ENCODE measurements at places on chromosomes 1 and 21.
A peak's percentile ranks its signal among the peaks of the same experiment; 100 is the strongest.

GRCh38 chr1:15727021-15727420 lies 9.0 kb upstream of the SLC25A34 start:
- DNase-seq = no peak

DNA sequence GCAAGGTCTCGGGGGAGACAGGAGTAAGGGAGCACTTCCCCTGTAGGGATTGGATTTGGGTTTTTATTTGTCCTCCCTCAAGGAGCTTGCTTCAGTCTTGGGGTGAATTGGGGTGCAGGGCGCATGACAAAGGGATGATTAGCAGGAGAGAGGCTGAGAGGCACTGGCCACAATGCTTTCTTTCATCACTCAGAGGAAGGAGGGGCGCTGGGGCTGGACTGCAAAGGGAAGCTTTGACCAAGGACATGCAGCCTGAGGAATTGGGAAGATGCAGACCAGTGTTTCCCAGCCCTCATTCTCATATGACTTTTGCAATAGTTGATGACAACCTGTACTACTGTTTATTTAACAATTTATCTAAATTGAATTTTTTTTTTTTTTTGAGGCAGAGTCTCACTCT lies 34.1 kb upstream of the PDPN start:
- no peak for DNase-seq

DNA sequence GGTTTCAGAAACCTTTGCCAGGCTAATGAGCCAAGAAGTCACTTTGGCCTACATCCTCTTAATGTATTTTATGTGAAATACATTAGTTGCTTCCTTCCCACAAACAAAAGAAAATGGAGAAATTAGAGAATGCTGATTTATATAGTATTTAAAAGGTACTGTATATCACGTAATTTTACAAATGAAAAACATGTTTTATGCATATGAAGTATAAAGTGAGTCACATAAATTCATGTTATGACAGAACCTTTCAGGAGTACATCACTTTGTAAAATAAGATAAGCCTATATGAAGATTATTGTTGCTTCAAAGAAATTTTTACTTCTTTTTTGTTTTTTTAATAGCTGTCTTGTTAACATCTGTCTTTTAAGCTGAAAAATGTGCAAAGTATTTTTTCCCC lies 4.6 kb downstream of the DR1 start:
- no peak for DNase-seq

DNA sequence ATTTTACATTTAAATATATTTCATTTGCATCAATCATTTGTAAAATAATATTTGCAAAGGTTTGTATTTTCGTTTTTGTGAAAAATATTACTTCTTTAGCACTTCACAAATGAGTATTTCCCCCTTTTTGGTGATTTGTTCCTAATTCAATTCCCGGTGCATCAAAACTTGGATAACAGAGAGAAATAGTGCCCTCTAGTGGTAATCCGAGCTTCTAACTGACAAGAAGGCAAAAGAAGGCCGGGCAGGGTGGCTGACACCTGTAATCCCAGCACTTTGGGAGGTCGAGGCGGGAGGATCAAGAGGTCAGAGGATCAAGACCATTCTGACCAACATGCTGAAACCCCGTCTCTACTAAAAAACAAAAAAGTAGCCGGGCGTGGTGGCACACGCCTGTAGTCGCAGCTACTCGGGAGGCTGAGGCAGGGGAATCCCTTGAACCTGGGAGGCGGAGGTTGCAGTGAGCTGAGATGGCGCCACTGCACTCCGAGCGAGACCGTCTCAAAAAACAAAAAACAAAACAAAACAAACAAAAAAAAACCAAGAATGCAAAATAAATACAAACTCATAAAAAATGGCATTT lies 137.7 kb downstream of the COL11A1 start:
- DNase-seq = peak; percentile 91

- DNase-seq = no peak
These were observed 201.1 kb downstream of the OMA1 start for GRCh38 chr1:58345215-58346035.

DNA sequence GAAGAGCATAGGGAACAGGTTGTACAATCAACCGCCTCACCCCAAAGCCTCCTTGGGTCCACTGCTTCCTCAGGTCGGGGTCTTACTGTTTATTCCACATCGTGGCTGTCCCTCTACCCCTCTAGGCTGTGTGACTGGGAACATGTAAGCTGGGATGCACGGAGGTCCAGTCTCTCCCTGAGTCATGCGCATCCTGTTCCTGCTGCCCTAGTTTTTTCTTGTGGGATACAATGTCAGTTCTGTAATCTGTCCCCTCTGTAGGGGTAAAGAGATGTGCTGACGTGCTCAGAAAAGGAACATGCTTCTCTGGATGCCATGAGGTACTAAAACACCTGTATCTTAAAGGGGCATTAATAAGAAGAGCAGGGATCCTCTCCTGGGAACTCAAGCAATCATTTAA lies 66.2 kb downstream of the SLC45A1 start:
- DNase-seq = no peak

GRCh38 chr1:14648896-14649855 lies 50.7 kb downstream of the KAZN start:
- DNase-seq = no peak

DNA sequence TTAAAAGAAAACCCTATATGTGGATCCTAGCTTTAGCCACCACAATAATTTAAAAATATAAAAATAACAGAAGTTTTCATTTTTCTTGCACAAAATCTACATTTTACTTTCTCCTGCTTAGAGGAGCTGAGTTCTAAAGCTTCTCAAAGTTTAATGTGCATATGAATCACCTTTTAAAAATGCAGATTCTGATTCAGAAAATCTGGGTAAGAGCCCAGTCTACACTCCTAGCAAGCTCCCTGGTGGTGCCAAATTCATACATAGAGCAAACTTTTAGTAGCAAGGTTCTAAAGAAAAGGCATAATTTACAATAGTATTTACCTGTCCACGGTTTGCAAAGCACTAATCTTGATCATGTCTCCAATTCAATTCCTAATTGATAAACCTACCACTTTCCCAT lies 19.3 kb downstream of the RSBN1 start:
- no peak for DNase-seq

DNA sequence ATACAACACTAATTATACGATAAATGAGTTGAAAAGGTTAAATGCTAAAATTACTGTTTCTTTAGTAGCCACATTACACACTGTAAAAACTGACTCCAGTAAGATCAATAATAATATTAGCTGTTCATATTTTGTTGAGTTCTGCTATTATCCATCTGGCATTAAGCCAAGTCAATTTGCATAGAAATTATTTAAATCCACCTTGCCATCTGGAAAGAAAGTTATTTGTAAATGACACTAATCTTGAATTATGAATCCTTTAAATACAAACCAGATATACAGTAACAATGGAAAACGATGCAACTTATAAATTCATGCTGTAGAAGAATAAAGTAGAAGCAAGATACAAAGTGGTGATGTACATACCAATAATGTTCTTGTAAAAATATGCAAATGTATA lies 81.4 kb upstream of the BCL10 start:
- no peak for DNase-seq

DNA sequence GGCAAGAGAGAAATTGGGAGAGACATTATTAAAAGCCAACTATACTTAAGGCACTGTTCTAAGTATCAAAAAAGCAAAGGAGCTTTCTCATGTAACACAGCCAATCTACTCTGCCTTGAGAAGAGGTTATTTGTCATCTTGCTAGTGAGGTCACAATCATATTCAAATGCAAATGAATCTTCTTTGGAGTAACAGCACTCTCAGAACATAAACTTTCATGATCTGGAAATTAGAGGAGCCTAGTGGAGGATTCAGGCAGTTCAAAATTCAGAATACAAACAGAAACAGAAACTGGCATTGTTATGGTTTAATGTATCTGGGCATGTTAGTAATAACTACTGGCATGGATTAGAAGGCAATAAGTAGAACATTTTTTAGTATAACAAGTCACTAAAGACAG lies 57.4 kb downstream of the ARID4B start:
- DNase-seq = no peak

DNA sequence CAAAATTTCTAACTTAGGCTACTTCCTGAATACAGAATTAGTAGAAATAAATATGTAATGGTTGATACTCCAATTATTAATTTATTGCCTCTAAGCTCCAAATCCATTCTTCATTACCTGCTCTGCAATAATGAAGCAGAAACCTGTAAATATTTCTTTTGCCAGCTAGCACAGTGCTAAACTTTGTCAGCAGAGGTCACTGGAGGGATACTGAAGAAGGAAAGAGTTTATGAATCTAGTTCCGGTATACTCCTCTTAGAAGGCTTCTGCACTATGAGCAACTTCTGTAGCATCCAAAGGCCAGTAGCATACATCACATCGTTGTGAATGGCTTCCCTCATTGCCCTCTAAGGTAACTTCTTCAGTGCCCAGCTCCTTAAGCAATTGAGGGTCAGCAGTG lies 81.0 kb upstream of the LHX8 start:
- DNase-seq = peak; percentile 24

GRCh38 chr21:39314143-39315027 lies 953 bp upstream of the BRWD1 start:
- DNase-seq = peak; percentile 12

DNA sequence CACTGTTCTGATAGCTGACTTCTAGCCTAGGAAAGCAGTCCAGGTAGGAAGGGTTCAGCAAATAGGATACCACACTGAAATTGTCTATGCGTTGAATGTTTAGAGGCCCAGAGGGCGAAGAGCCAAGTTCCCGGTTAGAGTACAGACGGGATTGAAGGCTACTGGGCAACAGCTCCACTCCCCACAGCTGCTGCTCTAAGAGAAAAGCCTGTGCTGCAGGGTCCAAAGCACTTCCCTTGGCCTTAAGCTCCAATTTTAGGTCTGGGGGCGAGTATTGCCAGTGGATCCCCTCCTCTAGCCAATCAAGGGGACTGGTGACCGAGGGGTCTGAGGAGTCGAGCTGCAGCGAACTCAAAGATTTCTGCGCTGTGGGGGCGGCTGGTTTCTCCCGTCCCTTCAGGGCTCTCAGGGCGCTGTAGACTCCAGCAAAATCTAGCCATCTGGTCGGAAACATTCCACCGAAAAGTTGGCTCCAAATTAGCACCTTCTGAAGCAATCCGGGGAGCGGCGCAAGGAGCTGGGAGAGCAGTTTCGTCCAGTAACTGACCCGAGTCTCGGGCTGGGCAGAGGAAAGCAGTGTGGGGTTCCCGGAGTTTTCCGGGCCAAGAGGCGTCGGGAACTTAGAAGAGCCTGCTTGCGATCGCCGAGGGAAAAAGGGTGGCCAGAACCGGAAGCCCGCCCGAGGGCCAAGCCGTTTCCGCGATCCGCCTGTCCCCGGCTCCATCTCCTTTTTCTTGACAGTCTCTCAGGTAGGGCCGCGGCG lies 748 bp downstream of the PPP1R15B start:
- no peak for DNase-seq

All from trophoblast cell (in vitro differentiated cells and primary cell).